ENCODE measurements at places on chromosomes 1 and 21.

DNA sequence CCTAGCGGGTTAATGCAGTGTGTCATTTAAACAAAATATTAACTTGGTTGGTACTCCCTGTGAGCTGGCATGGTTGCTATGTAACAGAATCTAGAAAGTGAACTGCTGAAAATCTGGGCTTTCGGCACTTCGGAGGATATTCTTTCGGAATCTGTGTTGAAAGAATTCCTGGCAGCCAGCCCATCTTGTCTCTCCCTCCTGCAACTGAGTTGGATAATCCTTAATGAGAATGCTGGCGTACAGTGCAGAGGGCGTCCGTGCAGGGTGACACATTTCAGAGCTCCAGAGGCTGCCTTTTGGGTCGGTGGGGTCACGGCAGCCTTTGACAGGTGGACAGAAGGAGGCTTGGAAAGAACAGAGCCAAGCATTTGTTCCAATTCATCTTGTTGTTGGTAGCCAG lies 3.7 kb downstream of the KAZN start:
- no peak for DNase-seq

DNA sequence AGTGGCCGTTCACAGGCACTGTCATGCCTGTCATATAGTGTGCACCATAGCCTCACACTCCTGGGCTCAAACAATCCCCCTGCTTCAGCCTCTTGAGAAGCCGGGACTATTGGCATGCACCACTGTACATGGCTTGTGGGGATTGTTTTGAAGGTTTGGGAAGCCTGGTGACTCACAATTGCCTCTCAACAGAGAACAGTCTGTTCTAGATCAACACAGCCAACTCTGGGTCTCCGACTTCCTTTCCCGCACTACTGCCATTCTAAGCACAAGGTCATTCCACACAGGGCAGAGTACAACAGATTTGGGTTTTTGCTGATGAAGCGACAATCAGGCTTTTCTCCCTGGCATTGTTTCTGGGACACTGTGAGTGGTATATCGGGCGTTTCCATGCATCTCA lies 15.5 kb upstream of the AHCTF1 start:
- DNase-seq, result no peak

GRCh38 chr1:6476483-6476882 lies 10.5 kb upstream of the TNFRSF25 start:
- no peak for DNase-seq

DNA sequence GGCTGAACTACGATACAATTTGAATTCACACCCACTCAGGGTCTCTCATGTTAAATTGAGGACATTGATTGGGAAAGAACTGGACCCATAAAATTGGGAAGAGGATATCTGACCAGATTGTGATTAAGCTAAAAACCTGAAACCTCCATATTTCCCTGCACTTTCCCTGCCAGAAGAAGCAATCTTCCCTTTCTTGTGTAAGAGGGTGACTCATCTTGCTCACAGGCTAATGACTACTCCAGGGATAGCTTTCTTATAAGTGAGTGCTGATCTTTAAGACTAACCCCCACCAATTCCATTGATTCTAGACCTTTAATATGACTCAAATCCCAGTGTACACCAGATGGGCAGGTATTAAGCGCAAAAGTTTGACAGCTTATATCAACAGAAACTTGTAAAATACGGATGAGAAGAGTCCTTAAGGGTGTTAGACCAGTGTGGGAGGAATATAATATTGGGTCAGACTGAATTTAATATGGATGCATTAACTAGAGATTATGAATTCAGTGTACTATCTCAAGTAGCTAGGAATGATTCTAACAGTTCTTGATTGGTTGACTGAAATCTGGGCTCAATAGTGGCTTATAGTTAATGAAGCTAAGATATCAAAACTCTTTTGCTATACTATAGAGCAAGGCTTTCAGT lies 12.1 kb upstream of the SGIP1 start:
- no peak for DNase-seq

- no peak for DNase-seq
These were observed 378 bp upstream of the NUP210L start for GRCh38 chr1:154155251-154155650.

- no peak for DNase-seq
These were observed 680 bp upstream of the CNN3 start for GRCh38 chr1:94927405-94928175.

- peak; percentile 37 for DNase-seq
These were observed 1.0 kb downstream of the ARID4B start for GRCh38 chr1:235326719-235327558.

DNA sequence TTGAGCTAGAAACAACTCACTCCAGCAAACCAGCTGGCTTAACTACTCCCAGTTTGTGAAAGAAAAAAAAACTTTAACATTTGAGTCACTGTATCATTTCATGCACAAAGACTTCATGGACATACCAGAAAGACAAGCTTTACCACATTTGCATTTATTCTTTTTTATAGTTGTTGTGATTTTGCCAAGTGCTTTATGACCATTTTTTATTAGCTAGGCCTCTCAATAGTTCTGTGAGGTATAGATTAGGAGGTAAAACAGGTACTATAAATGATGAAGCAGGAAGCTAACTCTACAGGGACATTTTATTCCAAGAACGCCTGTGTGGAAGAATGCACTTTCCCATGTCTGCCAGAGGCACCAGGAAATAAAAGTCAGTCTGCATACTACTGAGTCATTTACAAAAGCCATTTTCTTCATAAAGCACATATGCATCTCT lies 8.2 kb upstream of the DENND1B start:
- no peak for DNase-seq

DNA sequence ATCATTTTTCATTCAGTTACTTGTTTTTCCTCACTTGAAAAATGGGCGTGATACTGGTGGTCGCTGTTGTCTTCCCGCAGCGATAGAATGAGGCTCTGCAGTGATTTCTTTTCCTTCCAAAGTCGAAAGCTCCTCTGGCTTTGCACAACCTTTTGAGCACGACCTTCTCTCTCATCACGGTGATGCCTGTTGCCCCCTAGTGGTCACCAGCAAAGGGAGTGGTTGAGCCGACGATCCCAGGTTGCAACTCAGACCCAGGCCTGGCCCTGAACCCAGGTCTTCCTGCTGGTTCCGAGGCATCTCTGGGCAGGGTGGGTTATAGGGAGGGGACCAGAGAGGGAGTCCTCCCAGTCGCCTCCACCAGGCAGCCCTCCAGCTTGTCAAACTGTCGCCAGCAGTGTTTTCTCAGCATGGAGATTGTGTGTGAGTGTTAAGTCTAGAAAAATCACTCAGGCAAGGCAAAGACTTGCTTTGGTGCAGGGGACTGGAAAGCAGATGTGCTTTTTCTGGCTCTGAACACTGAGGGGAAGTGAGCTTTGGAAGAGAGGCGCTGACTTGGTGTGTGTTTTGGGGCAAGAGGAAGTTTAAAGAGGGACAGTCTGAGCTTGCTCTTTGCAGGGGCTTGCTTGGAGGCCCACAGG lies 285.3 kb downstream of the CAMTA1 start:
- DNase-seq, result peak; percentile 8

- DNase-seq, result no peak
These were observed 283.3 kb downstream of the CAMTA1 start for GRCh38 chr1:7068552-7068951.

DNA sequence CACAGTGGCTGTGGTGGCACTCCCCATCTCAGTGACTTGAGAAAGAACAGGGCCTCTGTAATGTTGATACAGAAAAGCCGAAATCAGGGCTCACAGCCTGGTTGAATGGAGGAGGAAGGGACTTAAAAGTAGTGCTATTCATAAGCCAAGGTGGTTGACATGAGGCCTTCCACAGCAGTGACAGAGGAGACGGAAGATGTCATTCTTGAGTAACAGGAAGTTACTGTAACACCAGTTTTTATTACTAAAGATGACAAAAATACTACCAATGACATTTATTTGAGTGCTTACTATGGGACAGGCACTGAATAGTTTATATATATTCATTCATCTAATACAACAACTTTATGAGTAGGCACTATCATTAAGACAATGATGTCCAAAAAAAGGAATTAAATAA lies 52.8 kb upstream of the GNG12 start:
- no peak for DNase-seq

- DNase-seq, result no peak
These were observed 8.9 kb downstream of the LIN28A start for GRCh38 chr1:26419494-26419893.

DNA sequence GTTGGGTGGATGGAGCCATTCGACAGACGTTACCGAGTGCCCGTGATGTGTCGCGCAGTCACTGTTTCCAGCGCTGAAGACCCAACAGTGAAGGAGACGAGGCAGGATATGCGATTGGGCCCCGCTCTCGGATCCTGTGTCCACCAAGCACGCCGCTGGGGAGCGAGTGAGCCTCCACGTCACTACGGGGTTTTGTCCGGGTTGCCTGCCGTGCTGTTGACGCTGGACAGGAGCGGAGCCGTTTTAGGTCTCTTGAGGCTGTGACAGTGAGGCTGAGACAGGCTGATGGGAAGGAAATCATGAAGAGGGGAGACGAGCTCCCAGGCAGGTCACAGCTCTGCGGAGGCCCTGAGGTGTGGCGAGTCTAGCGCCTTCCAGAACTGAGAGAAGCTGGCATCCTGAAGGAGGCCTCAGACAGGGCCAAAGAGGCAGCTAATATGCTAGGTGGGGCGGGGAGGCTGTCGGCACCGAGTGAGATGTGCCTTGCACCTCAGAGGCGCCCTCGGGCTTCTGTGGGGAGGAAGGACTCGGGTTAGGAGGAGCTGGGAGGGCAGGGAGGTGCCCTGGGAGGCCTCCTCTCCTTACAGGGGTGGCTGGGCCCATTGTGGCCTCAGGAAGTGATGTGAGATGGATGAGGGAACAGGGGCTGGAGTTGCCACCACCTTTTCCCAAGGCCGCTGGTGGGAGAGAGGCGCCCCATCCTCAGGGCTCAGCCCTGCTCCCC lies 196.0 kb upstream of the TMEM51 start:
- DNase-seq, result no peak

DNA sequence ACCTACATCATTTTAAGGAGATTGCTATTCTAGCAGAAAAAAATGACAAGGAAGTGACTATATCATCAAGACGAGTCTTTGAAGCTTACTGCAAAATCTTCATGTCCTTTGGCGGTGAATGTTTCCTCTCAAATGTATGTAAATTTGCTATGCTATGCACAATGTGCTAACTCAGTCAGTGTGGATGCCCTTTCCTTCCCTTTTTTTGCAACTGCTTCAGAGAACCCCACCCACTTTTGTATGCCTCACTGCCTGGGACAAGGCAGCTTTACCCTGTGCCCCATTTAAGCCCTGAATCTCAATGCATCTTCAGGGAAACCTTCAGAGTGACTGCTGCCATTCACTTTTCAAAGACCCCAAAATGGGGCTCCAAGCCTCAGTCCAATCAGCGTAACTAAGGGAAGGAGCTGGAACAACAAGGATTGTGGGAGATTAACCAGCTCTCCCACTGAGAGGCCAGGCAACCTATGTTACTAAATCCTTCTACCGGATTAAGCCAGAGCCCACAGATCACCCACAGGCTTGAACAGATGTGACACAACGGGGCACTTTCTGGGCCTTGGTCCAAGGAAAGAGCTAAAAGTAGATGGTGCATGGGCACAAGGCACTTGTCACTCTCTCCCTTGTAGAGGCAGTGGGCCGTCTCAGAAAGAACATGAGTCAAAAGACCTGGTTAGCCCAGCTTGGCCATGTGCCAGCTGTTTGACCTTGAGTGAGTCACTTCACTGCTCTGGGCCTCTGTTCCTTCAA lies 154.4 kb downstream of the PLPP3 start:
- no peak for DNase-seq

DNA sequence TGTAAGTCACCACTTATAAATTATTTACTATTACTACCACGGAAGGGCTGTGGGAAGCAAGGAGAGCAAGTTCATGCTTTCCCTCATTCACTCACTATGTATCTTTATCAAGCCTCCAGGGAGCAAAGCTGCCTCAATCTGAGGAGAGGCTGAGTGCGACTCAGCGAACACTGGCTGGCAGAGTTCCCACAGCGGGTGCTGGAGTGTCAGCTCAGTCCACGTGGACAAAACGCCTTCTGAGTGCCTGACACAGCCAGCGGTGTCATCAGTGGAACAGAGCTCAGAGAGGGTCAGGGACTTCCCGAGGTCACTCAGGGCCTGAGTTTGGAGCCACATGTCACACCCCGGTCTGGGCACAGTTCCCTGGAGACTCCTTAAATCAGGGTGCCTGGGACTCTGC lies 16.9 kb downstream of the MATN1 start:
- DNase-seq, result no peak

DNA sequence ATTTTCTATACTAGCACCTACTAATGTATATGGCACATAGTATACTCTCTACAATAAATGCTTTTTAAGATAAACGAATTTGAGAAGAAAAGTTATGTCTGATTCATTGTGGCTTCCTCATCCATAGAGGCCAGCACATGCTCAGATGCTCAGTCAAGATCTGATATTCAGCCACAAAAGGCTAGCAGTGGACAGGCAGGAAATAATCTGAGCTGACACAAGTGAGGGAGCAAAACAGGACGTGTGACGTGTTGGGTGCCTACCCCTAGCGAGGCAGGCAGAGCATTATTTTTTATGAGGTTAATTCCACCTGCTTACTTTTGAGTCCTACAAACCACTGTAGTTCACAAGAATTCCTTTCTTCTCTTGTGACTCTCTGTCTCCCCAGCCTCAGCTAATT lies 550.9 kb downstream of the SMYD3 start:
- peak; percentile 11 for DNase-seq
